ENCODE measurements at places on chromosomes 7 and 10.
A peak's percentile ranks its signal among the peaks of the same experiment; 100 is the strongest.

GRCh38 chr10:78441694-78442093 is 408.0 kb downstream of the RPS24 start:
- no peak for DNase-seq

DNA sequence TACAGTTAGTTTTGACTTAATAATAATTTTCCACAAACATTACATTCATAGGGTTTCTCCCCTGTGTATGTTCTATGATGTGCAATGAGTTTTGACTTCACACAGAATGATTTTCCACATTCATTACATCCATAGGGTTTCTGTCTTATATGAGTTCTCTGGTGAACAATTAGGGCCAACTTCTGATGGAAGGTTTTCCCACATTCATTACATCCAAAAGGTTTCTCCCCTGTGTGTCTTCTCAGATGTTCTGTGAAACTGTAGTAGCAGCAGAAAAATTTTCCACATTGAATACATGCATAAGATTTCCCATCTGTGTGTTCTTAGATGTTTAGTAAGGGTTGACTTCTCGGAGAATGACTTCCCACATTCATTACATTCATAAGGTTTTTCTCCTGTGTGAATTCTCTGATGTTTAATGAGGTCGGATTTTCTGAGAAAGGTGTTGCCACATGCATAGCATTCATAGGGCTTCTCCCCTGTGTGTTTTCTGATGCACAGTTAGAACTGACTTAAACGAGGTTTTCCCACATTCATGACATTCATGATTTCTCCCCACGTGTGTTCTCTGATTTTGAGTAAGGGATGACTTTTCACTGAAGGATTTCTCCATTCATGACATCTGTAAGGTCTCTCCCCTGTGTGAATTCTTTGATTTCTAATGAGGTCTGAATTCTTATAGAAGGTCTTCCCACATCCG is 118.5 kb downstream of the ZNF33B start:
- no peak for DNase-seq

- DNase-seq = no peak
These were observed 1023.6 kb downstream of the XPNPEP1 start for GRCh38 chr10:108899670-108900069.

GRCh38 chr7:86949052-86949778 is 110.2 kb downstream of the ELAPOR2 start:
- no peak for DNase-seq

DNA sequence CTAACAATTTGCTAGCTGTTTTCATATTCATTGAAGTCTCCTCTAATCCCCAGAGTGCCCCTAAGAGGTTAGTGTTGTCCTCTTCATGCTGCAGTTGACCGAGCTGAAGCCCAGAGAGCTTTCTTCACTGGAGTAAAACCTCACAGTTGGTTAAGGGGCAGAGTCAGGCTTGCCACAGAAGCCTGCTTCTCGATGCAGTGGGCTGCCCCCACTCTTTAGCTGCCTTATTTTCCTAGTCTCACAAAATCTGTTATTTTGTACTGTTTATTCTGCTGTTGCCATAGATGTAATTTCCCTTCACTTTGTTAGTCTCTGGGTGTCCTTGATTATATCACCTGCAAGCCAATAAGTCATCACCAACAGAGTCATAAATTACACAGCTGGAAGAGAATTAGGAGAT is 56.3 kb upstream of the ZPBP start:
- DNase-seq = no peak

- DNase-seq = no peak
These were observed 5.9 kb upstream of the BHLHA15 start for GRCh38 chr7:98205162-98205845.

GRCh38 chr10:7070950-7071349 is 339.9 kb downstream of the SFMBT2 start:
- no peak for DNase-seq

DNA sequence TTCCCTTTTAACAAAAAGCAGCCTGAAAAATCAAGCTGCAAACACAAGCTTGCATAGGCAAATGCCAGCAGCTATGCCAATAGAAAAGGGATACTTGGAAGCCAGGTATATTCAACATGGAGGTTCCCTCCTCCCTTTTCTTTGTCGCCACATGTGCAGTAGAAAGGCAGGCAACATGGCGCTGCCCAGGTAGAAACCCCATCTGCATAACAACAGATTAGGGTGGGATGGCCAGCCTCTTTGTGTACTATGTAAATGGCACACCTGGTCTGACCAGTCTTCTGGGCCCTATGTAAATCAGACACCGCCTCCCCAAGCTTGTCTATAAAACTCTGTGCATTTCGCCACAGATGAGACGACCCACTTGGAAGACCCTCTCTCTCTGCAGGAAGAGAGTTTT is 58.1 kb downstream of the CCDC3 start:
- DNase-seq = no peak

- no peak for DNase-seq
These were observed 517 bp downstream of the ITGB1 start for GRCh38 chr10:32957341-32958084.

DNA sequence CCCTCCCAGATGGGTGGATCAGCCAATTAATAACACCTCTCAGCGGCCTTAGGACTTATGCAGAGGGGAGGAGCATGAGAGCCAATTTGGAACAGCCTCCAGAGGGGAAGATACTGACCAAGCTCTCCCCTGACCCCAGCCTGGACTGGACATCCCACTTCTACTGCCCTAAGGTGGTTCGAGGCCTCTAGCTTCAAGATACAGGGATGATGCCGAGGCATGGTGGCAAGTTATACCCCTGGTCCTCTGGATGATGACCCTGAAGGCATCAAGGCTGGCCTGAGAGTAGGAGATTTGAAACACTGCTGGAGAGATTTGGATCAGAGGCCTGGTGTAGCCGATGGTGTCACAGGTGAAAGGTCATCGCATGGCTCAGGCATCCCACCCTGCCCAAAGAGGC is 3.2 kb downstream of the CDH23 start:
- DNase-seq = no peak

- DNase-seq = no peak
These were observed 189.8 kb upstream of the SH2B2 start for GRCh38 chr7:102096706-102097427.

GRCh38 chr7:7351156-7351555 is 168.8 kb downstream of the C1GALT1 start:
- DNase-seq = no peak

GRCh38 chr7:121339082-121339481 is 10.3 kb downstream of the WNT16 start:
- DNase-seq = no peak

GRCh38 chr10:116748041-116748440 is 5.7 kb upstream of the HSPA12A start:
- no peak for DNase-seq

- no peak for DNase-seq
These were observed 163.6 kb downstream of the NRG3 start for GRCh38 chr10:82038587-82038986.

- DNase-seq = no peak
These were observed 328.2 kb downstream of the DNAJB6 start for GRCh38 chr7:157664871-157665633.

- no peak for DNase-seq
These were observed 41.8 kb downstream of the COL17A1 start for GRCh38 chr10:104043854-104044253.

GRCh38 chr7:141455723-141456122 is 95.5 kb upstream of the AGK start:
- DNase-seq = no peak

- DNase-seq = no peak
These were observed 15.2 kb upstream of the TPST1 start for GRCh38 chr7:66189695-66190503.

DNA sequence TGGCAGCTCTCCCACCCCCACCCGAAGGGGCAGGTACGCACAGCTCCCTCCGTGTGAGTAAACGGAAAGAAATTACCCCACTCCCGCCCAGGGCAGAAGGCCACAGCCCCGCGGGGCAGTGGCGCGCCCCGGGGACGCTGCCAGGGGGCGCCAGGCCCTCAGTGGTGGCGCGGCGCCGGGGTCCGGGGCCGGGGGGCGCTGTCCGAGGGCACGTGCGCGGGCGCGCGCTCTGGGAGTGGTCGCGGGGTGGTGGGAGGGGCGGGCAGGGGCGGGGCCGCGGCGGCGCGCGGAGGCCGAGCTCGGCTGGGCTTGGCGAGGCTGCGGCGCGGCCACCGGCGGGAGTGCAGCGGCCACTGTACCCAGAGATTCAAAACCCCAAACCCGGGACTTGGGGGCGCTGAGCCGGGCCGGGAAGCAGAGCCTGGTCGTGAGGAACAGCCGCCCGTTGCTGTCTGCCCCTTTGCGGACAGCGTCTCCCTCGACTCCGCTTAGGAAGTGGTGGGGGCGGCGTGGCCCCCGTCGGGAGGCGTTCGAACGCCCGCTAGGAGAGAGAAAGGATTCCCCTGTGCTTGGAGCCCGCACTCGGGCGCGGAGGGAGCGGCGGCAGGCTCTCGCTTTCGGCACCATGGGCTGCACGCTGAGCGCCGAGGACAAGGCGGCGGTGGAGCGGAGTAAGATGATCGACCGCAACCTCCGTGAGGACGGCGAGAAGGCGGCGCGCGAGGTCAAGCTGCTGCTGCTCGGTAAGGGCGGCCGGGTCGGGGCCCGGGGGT is at the start of gene GNAI1:
TSS of gene GNAI1 (plus strand) at position 296 of the 773 bp plus-strand sequence. CDS start at position 626, 330 bp downstream.
- no peak for DNase-seq

- no peak for DNase-seq
These were observed 566.0 kb downstream of the SUGCT start for GRCh38 chr7:40700653-40701421.

DNA sequence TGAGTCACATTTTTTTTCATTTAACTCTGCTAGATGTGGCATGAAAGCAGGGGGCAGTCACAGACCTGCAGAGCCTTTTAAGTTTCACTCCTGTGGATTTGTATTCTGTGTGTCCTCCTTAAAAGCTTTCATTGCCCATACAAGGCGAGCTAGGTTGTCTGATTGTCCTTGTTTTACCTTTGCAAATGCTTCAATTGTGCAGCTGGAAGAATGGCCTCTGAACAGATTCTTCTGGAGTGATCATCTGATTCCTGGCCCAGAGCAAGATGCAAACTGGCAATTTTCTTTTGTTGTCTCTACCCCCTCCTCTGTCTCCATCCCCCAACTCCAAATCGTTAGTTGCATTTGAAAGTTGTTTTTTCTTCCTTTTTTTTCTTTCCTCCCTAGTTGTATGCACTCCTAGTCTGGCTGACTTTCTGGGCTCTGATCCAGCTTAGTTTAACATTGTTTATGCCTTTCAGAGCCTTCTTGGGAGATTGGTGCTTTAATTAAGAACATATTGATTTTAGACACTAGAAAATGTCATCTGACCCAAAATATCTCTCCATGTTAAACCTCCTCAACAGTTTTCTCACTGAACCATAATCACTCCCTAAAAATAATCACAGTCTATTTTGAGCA is 150.2 kb downstream of the REEP3 start:
- DNase-seq = peak; percentile 55

- DNase-seq = no peak
These were observed 11.9 kb upstream of the OR6V1 start for GRCh38 chr7:143040209-143040715.

GRCh38 chr7:37921876-37922275 is 1.4 kb downstream of the EPDR1 start:
- DNase-seq = no peak

DNA sequence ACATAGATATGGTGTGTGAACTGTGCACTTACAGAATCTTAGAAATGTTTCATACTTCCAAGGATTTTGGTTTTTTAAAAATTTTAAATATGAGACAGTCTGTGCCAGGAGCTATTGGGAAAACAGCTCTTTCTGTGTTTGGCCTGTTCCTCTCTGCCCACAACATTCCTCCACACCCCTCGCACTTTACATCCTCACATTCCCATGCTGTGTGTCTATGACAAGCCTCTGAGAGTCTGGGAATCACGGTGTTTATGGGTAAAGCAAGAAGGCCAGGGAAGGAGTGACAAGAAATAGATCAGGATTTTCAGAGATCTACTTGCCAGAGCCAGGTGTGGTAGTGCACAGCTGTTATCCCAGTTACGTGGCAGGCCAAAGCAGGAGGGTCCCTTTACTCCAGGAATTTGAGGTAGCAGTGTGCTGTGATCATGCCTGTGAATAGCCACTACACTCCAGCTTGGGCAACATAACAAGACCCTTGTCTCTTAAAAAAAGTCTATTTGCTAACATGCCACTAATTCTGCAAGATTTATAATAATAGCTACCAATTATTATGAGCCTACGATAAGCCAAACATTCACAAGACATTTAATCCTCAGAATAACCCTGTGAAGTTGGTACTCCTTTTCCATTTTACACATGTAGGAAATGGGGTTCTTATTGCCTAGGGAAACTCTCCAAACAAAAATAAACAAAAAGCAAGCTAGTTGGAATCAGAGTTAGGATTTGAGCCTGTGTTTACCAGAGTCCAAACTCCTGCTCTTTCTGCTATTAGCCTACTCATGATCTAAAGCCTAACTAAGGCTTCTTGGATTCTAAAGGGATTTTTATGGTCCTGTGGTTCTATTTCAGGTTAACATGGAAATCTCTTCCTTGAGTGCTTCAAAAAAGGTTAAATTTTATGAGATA is 168.3 kb upstream of the SP8 start:
- DNase-seq = no peak

- no peak for DNase-seq
These were observed 18.1 kb upstream of the GPR141 start for GRCh38 chr7:37665352-37666022.

DNA sequence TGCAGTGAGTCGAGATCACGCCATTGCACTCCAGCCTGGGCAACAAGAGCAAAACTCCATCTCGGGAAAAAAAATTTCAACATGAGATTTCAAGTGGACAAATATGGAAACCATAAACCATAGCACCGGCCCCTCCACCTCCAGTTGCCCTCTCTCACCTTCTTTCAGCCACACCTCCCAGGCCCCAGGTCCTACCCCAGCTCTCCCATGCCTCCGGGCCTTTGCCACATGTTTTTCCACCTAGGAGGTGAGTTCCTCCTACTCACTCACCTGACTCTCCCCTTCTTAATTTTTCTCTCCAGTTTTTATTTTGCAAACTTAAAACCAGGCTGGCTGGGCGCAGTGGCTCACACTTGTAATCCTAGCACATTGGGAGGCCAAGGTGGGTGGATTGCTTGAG is 13.7 kb upstream of the CLDN4 start:
- no peak for DNase-seq

DNA sequence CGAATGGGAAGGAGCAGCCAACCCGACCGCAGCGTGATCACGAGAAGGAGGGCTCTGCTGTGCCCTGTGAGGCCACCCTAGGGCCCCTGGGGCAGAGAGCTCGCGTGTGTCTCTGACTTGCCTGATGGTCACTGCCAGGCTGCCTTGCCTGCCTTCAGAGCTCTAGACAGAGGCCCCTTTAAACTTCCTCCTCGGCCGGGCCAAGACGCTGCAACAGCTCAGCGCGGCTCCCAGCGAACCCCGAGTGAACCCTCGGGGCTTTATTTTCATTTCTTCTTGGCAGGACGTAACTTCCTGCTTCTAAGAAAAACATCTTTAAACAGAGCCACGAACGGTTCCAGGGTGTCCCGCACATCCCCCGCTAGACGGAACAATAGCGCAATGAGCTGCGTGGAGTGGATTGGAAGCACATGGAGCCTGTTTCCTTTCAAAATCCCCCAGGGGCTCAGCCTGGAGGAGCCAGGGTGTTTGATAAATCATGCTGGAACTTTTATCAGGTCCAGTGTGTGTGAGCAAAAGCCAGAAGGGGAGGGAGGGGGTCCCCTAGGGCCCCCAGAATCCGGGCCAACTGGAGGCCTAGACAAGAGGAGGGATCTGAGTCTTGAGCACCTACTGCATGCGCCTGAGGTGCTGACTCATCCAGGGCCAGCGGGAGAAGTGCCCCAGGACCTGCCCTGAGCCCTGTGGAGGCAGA is 134.1 kb upstream of the GDF10 start:
- peak; percentile 45 for DNase-seq

GRCh38 chr7:18347170-18347569 is 148.4 kb upstream of the HDAC9 start:
- DNase-seq = no peak
